H1 (cell line): ENCODE measurements at places on chromosomes 3 and 15.
A peak's percentile ranks its signal among the peaks of the same experiment; 100 is the strongest.

DNA sequence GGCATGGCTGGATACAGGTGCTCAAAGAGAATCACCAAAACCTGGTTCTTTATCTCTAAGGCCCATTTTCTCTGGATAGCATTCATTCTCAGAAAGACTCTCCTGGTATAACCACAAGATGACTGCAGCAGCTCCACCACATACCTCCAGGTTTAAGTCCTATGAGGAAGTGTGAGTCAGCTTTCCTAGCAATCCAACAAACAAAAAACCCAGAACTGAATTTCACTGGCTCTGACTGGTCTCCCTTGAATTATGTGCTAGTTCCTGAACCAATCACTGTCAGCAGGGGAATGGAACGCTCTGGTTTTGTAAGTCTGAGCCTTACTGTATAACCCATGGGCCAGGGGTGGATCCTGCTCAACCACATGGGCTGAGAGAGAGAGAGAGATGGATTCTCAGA lies 27.2 kb downstream of the MRPL46 start:
- no peak overlapping the region for H3K4me3 ChIP-seq
- no peak overlapping the region for H3K27ac ChIP-seq
- no peaks in the 10 kb centered on the region for H3K4me1 ChIP-seq

DNA sequence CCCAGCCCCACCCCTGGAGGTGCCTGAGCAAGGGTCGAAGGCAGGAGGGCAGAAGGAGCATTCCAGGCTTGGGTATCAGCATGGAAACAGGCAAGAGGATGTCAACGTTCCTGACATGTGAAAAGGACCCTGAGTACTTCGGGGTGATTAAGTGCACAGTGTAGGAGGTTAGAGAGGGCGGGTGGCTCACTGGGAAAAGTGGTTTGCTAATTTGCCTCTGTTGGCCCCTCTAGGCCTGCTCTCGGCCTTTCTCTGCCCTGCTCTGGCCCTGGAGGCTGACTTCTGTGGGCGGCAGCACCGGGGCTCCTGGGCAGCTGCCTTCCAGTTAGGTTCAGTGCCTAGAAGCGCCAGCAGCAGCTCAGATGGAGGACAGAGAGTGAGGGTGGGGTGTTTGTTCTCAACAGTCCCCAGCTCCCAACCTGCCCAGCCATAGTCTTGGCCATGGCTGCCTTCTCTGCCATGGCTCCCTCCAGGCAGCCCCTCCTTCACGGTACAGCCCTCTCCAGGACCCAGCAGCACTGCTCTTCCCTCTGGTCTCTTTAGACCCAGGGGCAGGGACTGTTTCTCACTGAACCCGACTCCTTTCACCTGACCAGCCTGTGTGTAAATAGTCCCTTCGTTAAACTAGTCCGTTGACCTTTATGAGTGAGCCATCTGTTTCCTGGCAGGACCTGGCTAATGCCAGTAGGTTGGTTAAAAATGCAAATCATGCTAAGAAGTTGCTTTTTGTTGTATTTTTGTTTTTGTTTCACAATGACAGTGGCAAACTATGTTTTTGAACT lies 107.1 kb upstream of the TPM1 start:
- no peaks in the 10 kb centered on the region for H3K36me3 ChIP-seq
- H3K27ac ChIP-seq, result no peak overlapping the region
- H3K27me3 ChIP-seq, result no peaks in the 10 kb centered on the region
- H3K4me1 ChIP-seq, result peaks cover 3% of the 10 kb centered on the region; the same call in 1 of the 2 replicates
- no peak overlapping the region for H3K4me3 ChIP-seq
- DNase-seq, result peak; percentile 43

GRCh38 chr3:159619341-159619885 lies 369.2 kb upstream of the IL12A start:
- H3K27ac ChIP-seq, result no peak overlapping the region
- no peaks in the 10 kb centered on the region for H3K27me3 ChIP-seq
- no peaks in the 10 kb centered on the region for H3K36me3 ChIP-seq
- H3K4me3 ChIP-seq, result no peak overlapping the region

DNA sequence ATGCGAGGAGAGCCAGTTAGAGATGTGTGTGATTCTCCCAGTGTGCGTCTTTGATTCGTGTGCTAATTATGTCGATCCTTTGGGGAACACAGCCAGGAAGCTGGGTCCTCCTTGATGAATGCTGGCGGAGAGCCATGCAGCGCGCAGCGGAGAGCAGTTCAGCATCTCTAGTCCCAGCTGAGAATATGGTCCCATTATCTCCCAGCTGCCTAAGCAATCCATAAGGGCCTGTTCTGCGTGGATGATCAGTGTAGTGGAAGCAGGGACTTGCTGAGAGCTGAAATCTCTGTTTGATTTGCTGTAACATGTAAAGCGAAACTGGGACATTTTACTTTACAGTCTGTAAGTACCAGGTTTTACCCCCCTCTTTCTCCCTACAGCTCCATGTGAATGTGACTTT lies 412.7 kb downstream of the CNTN4 start:
- DNase-seq, result no peak
- no peak overlapping the region for H3K27ac ChIP-seq
- H3K27me3 ChIP-seq, result no peaks in the 10 kb centered on the region; the same call in 1 of the 2 replicates
- H3K4me3 ChIP-seq, result no peak overlapping the region
